ENCODE measurements at places on chromosomes 16 and 17. TPM values are rescaled to one million over a fixed set of nuclear protein-coding genes. Genes with fewer than 3 reads are reported as not detected.

KRT222 gene
- not detected for total RNA-seq

FN3K gene
- 2.3 TPM for total RNA-seq

KRT24 gene
- total RNA-seq, result not detected

RBFOX1 gene
- not detected for total RNA-seq

RAB37 gene
- total RNA-seq, result 5.8 TPM

IL17C gene
- not detected for total RNA-seq

PPY gene
- total RNA-seq, result not detected

CTRL gene
- 4.1 TPM for total RNA-seq

TSNAXIP1 gene
- 1.5 TPM for total RNA-seq

KRTAP4-6 gene
- not detected for total RNA-seq

KCNH4 gene
- total RNA-seq, result 1.7 TPM

SARM1 gene
- total RNA-seq, result 37.0 TPM

GRCh38 chr16:79589601-79590102 lies 10.9 kb downstream of the MAF start:
- no peaks in the 10 kb centered on the region for H3K27me3 ChIP-seq
- H3K4me1 ChIP-seq, result peaks cover 3% of the 10 kb centered on the region
- no peak for DNase-seq
- no peaks in the 10 kb centered on the region for H3K36me3 ChIP-seq
- no peak overlapping the region for H3K4me3 ChIP-seq

DNA sequence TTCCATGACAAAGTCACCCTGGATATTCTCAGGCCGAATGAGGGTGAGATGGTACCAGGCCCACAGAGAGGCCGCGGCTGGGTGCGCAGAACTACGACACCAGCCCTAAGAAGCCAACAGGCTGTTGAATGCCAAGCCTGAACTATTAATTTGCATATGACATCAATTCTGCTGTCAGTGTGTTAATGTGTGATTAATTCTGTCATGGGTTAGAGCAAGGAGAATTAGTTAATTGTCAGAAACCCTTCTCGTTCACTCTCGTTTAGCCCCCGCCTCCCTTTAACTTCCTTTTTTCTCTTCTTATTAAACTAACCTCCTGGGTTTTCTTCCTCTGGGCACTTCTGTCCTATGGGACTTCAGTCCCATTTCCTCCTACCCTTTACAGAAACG lies 123.4 kb downstream of the ZFHX3 start:
- DNase-seq, result no peak
- no peaks in the 10 kb centered on the region for H3K36me3 ChIP-seq
- H3K27me3 ChIP-seq, result no peaks in the 10 kb centered on the region
- no peak overlapping the region for H3K4me3 ChIP-seq

GRCh38 chr16:70454222-70455034 lies at the start of gene FCSK:
TSS of gene FCSK (plus strand) at chr16:70454595. CDS start at chr16:70463191, 8,596 bp downstream.
- peak within 1 kb of the TSS; percentile 99 for H3K4me3 ChIP-seq
- DNase-seq, result peak; percentile 74
- H3K27ac ChIP-seq, result peak within 1 kb of the TSS; percentile 83
- no peaks in the 10 kb centered on the region for H3K36me3 ChIP-seq
- H3K27me3 ChIP-seq, result no peaks in the 10 kb centered on the region

GRCh38 chr17:76588182-76588581 lies 2.5 kb upstream of the ST6GALNAC2 start:
- peaks cover 10% of the 10 kb centered on the region for H3K4me1 ChIP-seq
- H3K27ac ChIP-seq, result no peak overlapping the region
- no peak for DNase-seq
- no peaks in the 10 kb centered on the region for H3K36me3 ChIP-seq
- peaks cover 16% of the 10 kb centered on the region for H3K27me3 ChIP-seq

- H3K4me3 ChIP-seq, result no peak overlapping the region
- H3K4me1 ChIP-seq, result no peaks in the 10 kb centered on the region
- H3K27ac ChIP-seq, result no peak overlapping the region
- H3K36me3 ChIP-seq, result no peaks in the 10 kb centered on the region
- DNase-seq, result no peak
These were observed 8.8 kb downstream of the BEAN1 start for GRCh38 chr16:66435896-66436295.

DNA sequence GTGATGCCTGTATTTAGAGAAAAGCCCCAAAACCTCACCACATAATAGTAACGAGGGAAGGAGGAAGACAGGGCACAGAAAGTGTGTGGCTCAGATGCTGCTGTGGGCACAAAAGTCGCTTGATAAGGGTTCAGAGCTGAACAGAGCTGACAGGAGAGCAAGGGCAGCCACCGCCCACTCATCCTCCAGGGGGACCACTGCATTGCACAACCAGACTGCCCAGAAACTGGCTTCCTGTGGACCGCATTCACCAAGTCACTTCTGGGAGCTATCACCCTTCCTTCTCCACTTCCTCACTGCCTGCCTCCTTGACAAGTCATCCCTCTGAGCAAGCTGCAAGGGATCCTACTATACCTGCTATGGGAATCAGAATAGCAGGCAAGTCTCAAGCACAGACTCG lies 512.4 kb upstream of the CDH11 start:
- H3K4me1 ChIP-seq, result no peaks in the 10 kb centered on the region
- no peak for DNase-seq
- H3K4me3 ChIP-seq, result no peak overlapping the region
- no peaks in the 10 kb centered on the region for H3K36me3 ChIP-seq

- no peaks in the 10 kb centered on the region for H3K4me1 ChIP-seq
- H3K27ac ChIP-seq, result no peak overlapping the region
- DNase-seq, result no peak
- no peaks in the 10 kb centered on the region for H3K36me3 ChIP-seq
- H3K4me3 ChIP-seq, result no peak overlapping the region
- no peaks in the 10 kb centered on the region for H3K27me3 ChIP-seq
These were observed 309.0 kb upstream of the IRX3 start for GRCh38 chr16:54595621-54596020.

- no peak for DNase-seq
- no peak overlapping the region for H3K27ac ChIP-seq
- no peaks in the 10 kb centered on the region for H3K27me3 ChIP-seq
These were observed 98.8 kb upstream of the MED13 start for GRCh38 chr17:62163847-62164246.

GRCh38 chr17:73648974-73649373 lies 4.7 kb upstream of the SDK2 start:
- H3K36me3 ChIP-seq, result no peaks in the 10 kb centered on the region
- H3K27ac ChIP-seq, result no peak overlapping the region
- DNase-seq, result no peak

DNA sequence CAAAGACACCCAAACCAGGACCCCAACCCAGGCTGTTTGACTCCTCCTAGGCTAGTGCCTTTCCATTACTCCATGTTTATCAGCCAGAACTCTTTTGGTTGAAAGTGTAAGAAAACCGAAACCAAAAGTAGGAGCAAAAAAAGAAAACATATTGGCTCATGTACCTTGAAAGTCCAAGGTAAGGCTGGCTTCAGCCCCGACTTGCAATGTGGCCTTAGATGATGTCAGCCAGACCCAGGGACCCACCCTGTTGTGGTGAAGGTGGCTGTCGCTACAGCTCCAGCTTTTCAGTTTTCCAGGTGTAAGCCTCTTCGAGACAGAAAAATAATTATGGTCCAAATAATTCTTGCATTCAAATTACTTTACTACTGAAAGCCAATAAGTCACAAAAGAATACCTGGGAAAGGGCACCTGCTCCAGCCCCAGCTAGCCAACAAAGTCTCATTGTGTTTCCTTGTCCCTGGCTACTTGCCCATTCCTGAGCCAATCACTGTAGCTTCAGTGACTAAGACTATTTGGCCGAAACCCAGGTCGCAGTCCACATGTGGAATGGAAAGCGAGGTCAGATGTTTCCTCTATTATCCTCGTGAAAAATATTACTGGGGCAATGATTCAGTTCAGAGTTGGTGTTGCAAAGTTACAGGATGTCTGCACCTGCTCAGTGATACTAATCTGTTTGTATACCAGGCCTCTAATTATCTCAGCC lies 20.7 kb downstream of the DNAH9 start:
- no peaks in the 10 kb centered on the region for H3K4me1 ChIP-seq
- no peaks in the 10 kb centered on the region for H3K36me3 ChIP-seq
- DNase-seq, result no peak
- H3K27me3 ChIP-seq, result no peaks in the 10 kb centered on the region
- H3K4me3 ChIP-seq, result no peak overlapping the region

DNA sequence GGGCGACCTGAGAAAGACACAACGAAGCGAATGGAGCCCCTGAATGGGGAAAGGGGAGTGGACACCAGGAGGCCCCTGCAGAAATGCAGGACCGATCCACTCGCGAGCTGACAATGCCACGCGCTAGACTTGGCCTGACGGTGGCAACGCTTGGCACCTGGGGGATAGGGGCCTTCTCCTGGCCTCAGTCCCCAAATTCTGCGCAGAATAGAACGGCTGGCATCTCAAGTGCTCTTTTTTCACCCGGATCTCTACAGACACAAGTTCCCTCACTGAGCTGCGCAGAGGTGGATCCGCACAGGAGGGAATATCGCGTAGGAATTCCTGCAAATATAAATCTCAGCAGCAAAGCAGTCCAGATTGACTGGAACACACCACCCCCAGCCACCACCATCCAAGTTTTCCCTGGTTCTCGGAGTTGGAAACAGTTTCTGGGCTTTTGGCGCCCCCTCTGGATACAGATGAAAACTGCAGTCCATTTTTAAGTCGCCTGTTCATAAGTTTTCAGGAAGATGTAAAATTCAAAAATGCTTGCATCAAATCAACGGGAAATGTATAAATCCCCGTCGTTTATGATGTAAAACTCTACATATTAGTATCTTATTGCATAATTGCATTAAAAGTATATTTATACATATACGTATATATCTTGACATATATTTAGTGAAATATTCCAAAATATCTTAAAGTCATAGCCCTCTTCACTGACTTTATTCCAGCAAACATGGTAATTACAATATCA lies 2.3 kb upstream of the SOX9 start:
- no peak overlapping the region for H3K27ac ChIP-seq
- H3K4me1 ChIP-seq, result no peaks in the 10 kb centered on the region
- no peak for DNase-seq
- no peak overlapping the region for H3K4me3 ChIP-seq

DNA sequence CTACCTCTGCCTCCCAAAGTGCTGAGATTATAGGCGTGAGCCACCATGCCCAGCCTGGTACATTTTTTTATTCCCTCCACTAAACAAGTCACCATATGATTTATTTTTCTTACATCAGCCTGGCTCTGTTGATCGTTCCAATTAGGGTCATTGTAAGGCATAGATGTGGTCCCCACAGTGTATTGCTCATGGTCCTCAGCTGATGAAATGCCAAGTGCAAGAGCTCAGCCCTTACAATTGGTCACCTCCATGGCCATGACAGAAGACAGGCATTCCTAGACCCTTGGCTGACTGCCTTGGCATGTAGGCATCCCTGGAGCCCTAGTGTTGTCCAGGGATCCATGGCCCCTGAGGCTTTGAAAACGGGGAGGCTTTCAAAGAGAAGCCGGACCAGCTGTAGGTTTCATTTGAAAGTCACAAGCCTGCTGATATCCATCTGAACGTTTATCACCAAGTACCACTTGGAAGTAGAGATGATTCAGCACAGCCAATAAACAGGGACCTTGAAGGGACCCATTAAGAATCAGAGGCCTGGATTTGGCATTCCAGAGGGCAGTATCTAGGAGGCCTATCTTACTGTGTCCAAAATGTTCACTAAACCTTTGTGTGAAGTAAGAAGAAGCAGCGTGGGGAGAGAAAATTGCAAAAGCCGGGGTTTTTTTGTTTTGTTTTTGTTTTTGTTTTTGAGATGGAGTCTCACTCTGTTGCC lies 20.6 kb upstream of the PRKCA start:
- H3K4me1 ChIP-seq, result peaks cover 19% of the 10 kb centered on the region
- no peak for DNase-seq
- H3K4me3 ChIP-seq, result no peak overlapping the region
- no peaks in the 10 kb centered on the region for H3K36me3 ChIP-seq
- H3K27me3 ChIP-seq, result no peaks in the 10 kb centered on the region

- DNase-seq, result no peak
- no peaks in the 10 kb centered on the region for H3K36me3 ChIP-seq
- no peak overlapping the region for H3K4me3 ChIP-seq
- H3K27me3 ChIP-seq, result no peaks in the 10 kb centered on the region
- no peak overlapping the region for H3K27ac ChIP-seq
These were observed 1.7 kb upstream of the MPO start for GRCh38 chr17:58282442-58282841.

DNA sequence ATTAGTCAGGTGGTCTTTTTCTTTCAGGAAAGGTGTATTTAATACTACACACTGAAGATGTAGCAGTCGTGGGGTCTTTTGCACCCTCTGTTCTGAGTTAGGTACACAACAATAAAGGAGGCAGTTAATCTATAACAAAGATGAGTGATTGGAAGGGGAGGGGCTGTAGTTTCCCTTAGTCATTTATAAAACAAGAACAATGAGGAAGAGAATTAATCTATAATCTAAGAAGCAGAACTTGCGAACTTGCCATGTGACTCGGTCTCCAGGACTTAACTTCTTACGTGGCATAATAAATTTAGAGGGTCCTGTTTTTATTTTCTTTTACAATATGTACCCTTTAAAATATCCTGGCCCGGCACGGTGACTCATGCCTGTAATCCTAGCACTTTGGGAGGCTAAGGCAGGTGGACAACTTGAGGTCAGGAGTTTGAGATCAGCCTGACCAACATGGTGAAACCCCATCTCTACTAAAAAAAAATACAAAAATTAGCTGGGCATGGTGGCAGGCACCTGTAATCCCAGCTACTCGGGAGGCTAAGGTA lies 8.6 kb upstream of the APPBP2 start:
- H3K4me3 ChIP-seq, result no peak overlapping the region
- H3K27me3 ChIP-seq, result no peaks in the 10 kb centered on the region
- no peak for DNase-seq
- H3K36me3 ChIP-seq, result no peaks in the 10 kb centered on the region

DNA sequence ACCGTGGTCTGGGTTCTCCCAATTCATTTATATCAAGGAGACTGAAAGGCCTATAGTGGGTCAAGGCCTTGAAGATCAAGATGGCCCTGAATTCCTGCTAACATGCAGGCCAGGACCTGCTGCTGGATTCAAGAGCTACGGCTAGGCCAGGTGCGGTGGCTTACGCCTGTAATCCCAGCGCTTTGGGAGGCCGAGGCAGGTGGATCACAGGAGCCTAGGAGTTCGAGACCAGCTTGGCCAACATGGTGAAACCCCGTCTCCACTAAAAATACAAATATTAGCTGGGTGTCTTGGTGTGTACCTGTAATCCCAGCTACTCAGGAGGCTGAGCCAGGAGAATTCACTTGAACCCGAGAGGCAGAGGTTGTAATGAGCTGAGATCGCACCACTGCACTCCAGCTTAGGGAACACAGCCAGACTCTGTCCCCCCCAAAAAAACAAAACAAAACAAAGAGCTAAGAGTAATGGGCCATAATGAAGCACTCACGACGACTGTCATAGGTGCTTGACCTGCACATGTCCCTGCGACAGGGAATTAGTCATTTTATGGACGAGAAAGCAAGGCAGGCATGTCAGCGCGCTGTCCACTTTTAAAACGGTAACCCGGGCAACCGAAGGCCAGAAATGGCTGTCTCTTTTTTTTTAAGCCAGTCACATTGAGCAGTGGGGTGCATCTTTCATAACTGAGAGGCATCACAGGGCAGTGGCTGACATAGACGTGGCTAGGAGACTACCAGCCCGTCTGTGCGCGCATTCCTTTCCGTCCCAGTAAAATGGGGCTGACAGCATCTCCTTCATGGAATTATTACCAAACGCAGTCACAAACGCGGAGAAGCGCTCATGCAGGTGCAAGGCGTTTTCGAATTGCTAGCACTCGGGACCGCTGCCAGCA lies 1.0 kb upstream of the FBRS start:
- no peak for DNase-seq
- peaks cover 46% of the 10 kb centered on the region for H3K36me3 ChIP-seq
- no peaks in the 10 kb centered on the region for H3K27me3 ChIP-seq
- H3K4me3 ChIP-seq, result peak overlapping the region; percentile 67
- H3K4me1 ChIP-seq, result peaks cover 39% of the 10 kb centered on the region

GRCh38 chr17:15261258-15261801 lies 3.8 kb downstream of the PMP22 start:
- H3K27me3 ChIP-seq, result peaks cover 33% of the 10 kb centered on the region
- H3K4me3 ChIP-seq, result no peak overlapping the region
- H3K4me1 ChIP-seq, result peaks cover 13% of the 10 kb centered on the region
- no peak overlapping the region for H3K27ac ChIP-seq

Data from CD8-positive, alpha-beta memory T cell (primary cell).